HS-27A (cell line): ENCODE measurements at places on chromosomes 11 and 22.

GRCh38 chr11:115168229-115168671 is 336.0 kb downstream of the CADM1 start:
- DNase-seq = no peak

- no peak for DNase-seq
Observed at GRCh38 chr11:104704146-104704830, 194.0 kb downstream of the CASP12 start.

GRCh38 chr11:59224351-59224928 is 11.7 kb upstream of the MPEG1 start:
- no peak for DNase-seq

GRCh38 chr11:135008001-135008405 is 596.0 kb upstream of the B3GAT1 start:
- no peak for DNase-seq

- DNase-seq = no peak
Observed at GRCh38 chr22:49701380-49702067, 126.1 kb downstream of the BRD1 start.

GRCh38 chr22:19674929-19675253 is 39.4 kb upstream of the SEPTIN5 start:
- no peak for DNase-seq

DNA sequence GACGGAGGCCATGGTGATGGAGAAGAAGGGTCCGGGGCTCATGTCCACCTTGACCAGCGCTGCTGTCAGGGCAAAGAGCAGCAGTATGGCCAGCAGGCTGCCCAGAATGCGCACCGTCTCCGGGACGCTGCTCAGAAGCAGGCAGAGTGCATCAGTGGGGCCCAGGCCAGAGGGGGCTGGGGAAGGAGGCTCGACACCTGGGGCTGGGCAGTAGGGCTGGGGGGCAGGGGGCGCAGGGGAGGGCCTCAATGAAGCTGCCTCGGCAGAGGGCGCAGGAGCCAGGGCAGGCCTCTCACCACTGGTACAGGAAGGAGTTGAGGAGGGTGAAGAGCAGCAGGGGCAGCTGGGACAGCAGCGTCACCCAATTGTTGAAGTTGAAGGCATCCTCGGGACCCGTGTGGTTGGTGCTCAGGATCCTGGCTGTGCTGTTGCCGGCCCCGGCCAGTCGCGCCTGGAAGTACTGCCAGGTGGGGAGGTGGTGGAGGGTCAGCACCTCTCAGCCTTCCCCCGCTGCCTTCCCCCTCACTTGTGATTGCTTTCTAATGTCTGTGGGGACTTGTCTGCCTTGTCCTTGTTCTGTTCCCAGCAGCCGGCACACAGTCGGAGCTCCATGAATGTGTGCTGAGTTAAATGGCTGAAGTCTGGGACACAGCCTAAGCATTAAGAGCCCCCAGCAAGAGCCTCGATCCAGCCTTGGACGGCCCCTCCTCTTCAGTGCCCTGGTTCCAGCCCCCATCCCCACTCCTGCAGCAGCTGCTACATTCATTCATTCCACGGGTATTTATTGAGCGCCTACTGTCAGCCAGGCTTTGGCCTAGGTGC is 2.3 kb downstream of the SLC29A2 start:
- DNase-seq = no peak

- DNase-seq = no peak
Observed at GRCh38 chr11:32316232-32316631, 119.1 kb downstream of the WT1 start.

- DNase-seq = no peak
Observed at GRCh38 chr11:134577751-134578395, 165.8 kb upstream of the B3GAT1 start.

DNA sequence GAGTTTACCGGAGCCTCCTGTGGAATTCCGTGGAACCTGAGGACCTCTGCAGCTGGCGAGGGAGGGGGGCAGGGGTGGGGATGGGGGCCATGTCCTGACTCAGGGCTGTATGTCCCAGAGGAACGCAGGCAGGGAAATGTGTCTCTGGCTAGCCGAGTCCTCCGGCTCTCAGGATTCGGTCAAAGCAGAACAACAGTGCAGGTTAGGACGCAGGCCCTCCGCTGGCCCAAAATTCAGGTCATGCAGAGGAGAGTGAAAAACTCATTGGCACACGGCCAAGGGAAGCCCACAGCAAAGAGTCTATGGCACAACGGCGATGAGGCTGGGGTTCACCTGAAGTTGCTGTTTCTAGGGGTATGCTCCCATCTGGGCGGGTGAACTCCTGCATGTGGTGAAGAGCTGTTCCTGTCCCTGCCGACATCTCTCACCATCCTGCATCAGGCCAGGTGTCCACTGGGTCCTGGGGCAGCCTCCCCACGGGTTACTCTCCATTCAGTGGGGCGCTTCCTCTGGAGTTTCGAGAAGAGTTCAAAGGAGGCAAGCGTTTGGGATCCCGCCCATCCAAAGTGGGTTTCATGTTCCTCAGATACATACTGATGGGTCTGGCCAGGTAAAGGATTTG is 1055.3 kb downstream of the BRD1 start:
- no peak for DNase-seq

- no peak for DNase-seq
Observed at GRCh38 chr11:127567237-127567932, 566.8 kb upstream of the KIRREL3 start.
